Skeletal muscle cell (primary cell): ENCODE measurements at places on chromosomes 16 and 17.

DNA sequence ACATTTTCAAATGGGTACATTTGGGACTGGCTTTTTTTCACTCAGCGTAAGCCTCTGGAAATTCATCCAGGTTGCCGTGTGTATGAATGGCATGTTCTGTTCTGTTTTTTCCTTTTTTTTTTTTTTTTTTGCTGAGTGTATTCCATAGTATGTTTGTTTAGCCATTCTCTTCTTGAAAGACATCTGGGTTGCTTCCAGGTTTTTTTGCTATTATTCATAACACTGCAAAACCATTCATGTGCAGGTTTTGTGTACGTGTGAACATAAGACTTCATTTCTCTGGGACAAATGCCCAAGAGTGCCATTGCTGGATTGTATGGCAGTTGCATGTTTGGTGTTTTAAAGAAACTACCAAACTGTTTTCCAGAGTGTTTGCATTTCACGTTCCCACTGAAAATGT lies 335.9 kb upstream of the TNRC6C start:
- no peak for DNase-seq

GRCh38 chr16:67666032-67666551 lies 458 bp downstream of the ENKD1 start:
- DNase-seq: no peak

- DNase-seq: no peak
These were observed 37.9 kb downstream of the CIBAR2 start for GRCh38 chr16:85074225-85074914.

DNA sequence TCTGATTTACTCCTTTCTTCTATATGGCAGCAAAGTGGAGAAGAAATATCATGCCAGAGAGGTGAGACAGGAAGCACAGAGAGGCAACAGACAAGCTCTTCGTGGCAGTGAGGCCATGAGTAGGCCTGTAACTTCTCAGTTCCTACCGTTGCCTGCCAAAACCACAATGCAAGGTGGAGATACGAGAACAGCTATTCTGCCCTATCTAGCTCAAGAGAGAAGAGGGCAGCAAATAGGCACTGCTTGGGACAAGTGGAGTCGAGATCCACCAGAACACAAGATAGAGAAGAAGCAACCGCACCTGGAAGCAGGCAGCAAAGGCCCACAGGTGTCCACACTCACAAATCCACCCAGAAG lies 24.8 kb downstream of the RANBP10 start:
- no peak for DNase-seq

GRCh38 chr17:32731556-32732295 lies 145.2 kb downstream of the MYO1D start:
- DNase-seq: no peak

DNA sequence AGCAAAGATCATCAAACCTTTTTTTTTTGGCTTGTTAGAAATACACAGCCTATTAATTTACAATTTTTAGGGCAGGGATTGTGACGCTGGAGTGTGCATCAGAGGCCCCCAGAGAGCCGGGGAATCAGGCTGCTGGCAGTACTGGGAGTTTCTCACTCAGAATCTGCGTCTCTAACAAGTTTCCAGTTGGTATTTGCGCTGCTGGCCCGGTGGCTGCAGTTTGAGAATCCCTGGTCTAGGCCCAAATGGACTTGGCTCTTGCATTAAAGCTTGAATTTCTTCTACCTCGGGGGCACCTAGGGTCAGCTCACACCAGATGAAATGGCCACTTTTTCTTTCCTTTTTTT lies 150.9 kb upstream of the CIBAR2 start:
- DNase-seq: no peak

GRCh38 chr16:70349783-70350182 lies 3.1 kb downstream of the DDX19A start:
- no peak for DNase-seq

DNA sequence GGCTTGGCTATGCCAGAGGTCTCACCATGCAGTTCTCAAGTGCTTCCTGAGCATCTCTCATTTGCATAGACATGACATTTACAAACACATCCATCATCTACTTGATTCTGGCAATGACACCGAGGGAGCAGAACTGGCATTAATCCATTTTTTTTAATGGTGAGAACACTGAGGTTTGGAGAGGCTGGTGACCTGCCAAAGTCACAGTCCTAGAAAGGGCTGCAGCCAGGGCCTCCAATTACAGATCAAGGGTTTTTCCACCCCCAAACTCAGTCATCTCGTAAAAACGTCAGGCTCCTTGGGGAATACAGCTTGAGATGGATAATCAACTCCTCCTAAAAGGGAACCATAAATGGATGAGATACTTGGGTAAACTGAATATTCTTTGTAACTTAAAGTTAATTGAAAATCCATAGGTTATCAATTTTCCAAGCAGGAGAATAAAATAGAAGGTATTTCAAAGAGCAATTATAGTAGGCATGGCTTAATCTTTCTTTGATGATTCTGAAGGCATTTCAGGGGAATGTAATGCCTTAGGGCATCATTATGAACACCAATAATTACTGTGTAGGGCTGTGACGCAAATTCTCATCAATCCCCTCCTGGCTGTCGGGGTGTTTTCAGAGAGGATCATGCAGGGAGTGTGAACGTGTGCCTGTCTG lies 9.4 kb upstream of the MEOX1 start:
- DNase-seq: peak; percentile 67

GRCh38 chr17:43530288-43531081 lies 15.7 kb downstream of the ETV4 start:
- DNase-seq: peak; percentile 79

DNA sequence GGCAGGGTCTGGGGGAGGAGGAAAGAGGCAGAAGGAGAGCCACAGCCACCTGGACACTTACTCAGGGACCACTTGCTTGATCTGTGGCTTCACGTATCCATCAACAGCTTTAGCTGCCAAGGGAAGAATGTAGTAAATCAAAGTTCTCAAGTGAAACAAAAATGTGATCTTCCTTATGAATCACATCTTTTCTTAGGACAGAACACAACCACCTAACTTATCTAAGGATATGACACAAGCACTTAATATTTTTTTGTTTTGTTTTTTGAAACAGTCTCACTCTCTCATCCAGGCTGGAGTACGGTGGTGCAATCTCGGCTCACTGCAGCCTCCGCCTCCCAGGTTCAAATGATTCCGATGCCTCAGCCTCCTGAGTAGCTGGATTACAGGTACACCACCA lies 8.4 kb upstream of the GHDC start:
- DNase-seq: no peak

DNA sequence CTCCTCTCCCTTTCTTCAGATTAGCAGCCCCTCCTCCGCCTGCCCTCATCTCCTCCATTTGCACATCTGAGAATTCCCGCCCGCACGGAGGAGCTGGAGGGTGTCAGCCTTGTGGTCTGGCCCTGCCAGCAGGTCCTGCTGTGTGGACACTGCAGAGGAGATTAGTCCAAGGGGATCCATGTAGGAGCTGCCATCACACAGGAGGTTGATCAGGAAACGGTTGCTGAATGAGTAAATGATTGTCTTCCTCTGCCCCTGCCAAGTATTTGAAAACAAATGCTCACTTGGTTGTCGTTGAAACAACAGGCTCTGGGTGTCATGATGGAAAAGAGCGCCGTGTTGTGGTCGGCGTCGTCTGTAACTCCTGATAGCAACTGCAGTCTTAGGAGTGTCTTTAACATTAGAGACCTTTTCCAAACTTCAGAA lies 63.8 kb upstream of the CHMP6 start:
- DNase-seq: no peak

DNA sequence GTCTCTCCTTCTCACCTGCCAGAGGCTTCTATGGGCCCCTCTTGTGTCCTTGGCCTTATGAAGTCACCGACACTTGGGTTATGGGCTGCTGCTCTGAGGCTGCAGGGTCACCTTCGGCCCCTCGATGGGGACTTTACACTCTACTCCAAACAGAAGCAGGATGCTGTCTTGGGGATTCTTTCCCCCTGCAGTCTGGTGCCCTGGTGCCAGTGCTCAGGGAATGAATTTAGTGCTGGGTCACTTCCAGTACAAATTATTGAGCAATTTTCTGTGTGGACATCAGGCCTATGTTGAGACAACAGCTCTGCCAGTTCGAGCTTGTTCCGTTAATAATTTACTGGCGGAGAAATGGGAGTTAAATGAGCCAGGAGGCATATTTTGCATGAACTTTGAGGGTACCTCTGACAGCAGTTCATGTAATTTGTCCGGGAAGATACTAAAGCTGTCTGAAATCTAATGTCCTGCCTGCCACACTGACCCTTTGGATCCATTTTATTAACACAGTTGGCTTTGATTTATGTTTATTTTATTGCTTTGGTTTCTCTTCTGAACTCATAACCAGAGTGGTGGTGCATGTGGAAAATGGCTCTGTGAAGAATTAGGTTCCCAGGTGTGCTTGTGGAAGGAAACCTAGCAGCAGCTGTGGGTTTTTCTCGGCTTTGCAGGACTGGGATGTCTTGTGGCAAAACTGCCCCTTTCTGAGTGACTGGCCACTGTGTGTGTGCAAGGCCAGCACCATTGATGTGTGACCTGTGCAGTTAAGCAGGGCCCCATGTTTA lies 34.1 kb upstream of the DHX8 start:
- DNase-seq: no peak
